ENCODE measurements at places on chromosomes 1 and 21.
A peak's percentile ranks its signal among the peaks of the same experiment; 100 is the strongest.

DNA sequence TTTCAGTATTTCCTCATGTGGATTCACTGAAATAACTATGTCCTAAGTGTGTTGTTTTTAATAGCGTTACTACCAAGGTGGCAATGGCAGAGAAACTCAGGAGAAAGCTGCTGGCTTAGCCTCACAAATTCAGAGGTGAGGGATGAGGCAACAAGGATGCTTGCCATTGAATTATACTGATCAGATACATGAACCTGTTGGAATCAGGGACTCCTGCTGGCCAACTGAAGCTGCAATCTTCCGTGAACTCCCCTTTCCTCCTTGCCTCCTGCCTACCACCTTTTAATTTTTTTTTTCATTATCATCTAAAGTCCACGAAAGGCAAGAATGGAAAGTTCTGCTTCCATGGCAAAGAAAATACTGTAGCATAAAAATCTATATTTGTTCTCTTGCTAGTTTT lies 254.7 kb downstream of the NFIA start:
- DNase-seq = no peak

- DNase-seq = no peak
These were observed 10.8 kb upstream of the SLC25A34 start for GRCh38 chr1:15724949-15725880.

DNA sequence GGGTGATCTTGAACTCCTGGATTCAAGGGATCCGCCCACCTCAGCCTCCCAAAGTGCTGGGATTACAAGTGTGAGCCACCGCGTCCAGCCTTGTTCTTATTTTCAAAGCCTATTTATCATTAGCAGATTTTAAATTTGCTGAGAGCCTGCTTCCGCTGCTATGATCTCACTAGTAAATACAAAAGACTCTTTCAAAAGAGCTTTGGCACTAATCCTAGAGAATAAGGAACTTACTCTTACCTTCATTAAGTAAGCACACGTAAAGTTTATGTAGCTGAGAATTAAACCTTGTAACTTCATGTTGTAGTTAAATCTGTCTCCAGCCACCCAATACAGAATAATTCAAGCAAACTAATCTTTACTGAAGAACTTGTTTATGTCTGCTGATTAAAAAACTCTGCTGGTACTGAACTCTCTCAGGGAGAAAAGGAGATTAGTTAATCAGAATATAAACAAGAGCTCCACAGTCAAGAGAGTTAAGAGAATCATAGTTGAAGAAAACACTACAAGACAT lies 72.3 kb downstream of the RUSC1 start:
- DNase-seq = no peak

DNA sequence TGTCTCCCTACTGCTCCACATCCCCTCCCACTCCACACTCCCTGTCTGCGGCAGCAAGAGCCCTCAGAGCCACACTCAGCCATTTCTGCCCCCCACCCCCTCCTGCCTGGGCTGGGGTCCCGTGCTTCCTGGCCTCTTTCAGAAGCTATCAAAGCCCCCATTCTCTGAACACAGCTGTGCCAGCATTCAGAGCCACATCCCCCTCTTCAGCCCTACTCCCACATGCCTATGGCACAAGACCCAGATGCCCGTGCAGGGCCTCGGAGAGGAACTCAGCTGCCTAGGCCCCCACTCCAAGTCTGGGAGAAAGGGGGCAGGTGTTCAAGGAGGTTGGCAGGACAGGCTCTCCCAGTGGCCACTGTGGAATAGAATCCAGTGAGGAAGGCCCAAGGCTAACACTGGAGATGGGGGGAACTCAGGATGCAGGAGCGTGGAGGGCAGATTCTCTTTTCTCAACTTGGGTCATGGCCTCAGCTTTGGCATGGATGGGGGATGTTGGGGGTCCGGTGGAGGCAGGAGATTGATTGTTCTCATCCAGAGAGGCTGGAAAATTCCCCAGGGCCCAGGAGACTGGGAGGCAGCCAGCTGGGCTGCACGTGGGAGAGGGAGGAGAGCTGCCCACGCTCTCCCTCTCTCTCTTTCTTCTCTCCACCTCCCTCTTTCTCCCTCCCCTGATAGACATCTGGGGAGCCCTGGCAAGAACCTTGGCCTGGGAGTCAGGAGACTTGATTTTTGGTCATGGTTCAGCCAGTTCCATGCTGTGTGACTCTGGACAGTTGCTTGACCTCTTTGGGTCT lies 3.5 kb upstream of the BCAN start:
- DNase-seq = no peak

DNA sequence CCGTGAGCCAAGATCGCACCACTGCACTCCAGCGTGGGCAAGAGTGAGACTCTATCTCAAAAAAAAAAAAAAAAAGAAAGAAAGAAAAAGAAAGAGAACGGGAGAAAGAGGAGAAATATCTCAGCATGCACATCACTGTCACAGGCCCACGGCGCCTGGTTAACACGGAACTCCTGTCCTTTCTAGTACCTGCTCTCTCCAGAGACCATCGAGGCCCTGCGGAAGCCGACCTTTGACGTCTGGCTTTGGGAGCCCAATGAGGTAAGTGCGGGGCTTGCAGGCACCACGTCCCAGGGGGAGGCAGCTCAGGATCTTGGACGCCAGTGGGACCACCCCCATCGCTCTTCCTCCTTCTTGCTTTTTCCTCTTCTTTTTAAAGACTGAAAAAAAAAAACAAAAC lies 100.4 kb downstream of the PDE9A start:
- no peak for DNase-seq

DNA sequence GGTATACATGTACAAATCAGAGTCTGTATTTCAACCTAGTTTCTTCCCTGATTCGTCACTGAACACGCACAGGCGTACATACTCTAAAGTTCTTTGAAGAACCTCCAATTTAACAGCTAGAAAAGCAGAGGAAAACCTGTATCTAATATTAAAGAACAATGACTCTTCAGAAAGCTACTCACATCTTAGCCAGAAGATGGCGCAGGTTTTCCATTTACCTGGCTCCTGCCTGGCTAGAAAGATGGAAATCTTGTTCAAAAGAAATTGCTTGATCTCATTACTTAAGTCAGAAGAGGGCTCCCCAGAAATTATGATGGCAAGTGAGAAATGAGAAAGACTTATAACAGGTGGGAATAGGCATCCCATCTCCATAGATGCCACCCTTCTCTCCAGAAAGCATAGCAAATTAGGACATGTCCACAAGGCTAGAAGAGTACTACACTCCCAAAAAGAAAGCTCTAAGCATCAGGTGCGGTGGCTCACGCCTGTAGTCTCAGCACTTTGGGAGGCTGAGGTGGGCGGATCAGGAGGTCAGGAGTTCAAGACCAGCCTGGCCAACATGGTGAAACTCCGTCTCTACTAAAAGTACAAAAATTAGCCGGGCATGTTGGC lies 19.0 kb upstream of the L1TD1 start:
- DNase-seq = peak; percentile 45

GRCh38 chr1:221720545-221720944 lies 21.3 kb downstream of the DUSP10 start:
- DNase-seq = no peak

- DNase-seq = no peak
These were observed 292.7 kb downstream of the SDCCAG8 start for GRCh38 chr1:243548516-243548915.

DNA sequence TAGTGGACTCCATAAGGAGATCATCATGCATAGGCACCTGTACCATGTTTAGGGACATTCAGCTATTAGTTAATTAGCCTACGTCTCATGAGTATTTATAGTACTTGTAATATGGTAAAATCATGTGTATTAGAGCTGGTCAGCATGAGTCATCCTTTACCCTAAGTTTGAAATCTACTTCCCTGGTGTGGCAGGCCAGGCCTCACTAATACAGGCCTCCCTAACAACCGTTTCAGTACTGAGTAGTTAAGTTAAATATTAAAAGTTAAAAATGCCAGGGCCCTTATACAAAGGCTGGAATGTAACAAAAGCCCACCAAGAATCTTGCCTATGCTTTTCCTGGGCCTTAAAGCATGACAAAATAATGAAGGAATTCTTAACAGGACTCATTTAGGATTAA lies 356.3 kb upstream of the DPYD start:
- DNase-seq = no peak

- DNase-seq = peak; percentile 54
These were observed 2.8 kb downstream of the CD48 start for GRCh38 chr1:160708801-160709200.

DNA sequence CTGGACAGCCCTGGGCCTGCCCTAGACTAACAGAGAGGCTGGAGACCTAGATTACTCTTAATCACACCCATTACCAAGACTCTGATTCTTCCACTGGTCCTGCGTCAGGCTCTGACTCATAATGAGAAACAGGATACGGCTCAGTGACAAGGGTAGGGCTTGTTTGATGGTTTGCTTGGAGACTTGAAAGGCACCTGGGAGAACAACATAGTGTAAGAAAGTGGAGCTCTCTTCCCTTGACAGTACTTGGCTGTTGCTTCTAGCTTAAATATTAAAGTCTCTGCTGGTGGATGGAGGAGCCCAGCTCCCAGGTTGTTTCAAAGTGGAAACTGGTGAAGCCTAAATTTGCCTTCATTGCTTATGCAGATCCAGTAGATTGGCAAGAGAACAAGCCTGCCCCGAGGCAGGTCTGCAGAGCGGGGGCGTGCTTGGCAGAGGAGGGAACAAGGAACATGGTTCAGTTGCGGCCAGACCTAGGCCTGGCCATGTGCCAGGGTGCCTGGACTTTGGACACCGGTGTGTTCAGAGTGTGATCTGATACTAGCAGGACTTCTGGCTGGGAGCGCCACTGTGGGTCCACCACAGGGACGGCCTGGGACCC lies 480.6 kb downstream of the CAMTA1 start:
- DNase-seq = no peak

DNA sequence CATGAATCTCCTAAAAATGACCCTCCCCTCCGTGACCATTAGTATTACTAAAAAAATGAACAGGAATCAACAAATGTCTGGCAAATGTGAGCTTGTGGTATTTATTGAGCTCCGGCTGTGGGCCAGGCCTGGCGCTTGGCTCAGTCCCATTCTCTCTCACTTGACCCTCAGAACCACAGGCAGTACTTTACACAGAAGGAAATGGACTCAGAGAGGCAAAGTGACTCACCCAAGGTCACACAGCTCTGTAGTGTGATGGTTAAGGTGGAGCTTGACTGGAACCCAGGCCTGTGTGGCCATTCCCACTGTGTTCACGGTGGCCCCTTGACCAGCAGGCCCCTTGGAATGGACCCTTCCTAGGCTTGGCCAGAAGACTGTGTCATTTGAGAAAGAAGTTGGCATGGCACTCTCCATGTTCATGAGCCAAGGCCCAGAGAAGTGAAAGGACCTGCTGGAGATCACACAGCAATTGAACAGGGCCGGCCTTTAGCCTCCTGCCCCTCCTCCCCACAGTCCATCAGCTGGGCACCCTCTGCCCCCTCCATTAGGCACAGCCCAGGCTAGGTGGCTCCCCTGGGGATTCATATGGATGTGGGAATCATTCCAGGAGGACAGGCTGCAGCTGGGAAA lies 32.1 kb downstream of the FAM151A start:
- DNase-seq = no peak

Data from CD4-positive, alpha-beta T cell treated with Interleukin-6 for 4 hours (primary cell).